ENCODE measurements at places on chromosomes 6 and 20.

- peak; percentile 9 for DNase-seq
Observed at GRCh38 chr20:61640131-61640870, 388.2 kb downstream of the CDH4 start.

- DNase-seq: no peak
Observed at GRCh38 chr6:14582749-14583148, 465.2 kb downstream of the CD83 start.

- no peak for DNase-seq
Observed at GRCh38 chr20:63138855-63139341, 77.0 kb downstream of the YTHDF1 start.

DNA sequence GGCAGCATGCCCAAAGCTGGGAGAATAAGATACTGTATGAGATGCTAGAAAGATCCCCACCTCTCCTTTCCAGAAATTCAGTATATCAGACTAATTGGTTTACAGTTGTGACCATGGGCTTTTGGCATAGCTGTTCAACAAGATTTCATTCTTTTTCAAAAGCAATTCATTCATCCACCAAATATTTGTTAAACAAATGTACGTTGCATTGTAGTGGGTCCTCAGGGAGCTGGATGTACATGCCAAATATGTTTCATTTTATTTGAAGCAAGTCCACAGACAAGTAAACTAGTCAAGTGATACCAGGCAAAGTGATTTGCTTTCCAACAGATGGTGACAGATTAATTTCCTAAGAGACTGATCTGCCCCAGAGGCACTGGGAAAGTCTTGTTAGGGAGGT, 85.8 kb upstream of the ESR1 start:
- DNase-seq: no peak

- DNase-seq: no peak
Observed at GRCh38 chr6:76438768-76439167, 366.3 kb upstream of the IMPG1 start.

DNA sequence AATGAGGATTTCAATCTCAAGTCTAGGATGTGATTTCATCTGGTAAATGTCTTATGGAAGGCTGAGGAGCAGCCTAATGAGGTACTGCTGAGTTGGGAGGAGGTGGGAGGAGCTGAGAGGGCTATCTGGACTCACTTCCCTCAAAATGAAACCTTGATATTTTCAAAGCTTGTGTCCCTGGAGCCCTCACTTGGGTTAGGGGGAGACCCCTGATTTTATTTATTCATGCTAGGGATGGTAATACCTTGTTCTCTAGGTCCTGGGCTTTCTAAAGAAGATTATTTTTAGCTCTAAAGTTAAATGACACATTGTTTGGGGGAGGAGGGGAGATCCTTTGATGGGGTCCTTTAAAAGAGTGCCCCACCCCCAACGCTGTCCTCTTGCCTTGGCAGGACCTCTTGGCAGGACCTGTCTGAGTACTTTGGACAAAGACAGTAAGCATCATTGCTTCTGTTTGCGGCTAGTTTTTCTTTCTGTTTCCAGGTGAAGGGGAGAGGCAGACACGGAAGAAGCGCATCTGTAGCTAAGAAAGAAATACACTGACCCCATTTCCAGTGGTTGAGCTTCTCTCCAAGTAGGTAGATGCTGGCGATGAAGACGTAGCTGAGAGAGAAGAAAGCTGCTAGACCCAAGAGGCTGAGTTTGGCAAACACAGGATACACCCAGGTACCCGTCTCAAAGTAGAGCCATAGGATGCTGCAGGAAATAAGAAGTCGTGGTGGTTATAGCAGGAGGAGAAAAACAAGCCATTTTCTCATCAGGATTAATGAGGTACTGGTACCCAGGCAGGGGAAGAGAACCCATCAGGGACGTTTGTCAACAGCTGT, 55.6 kb downstream of the ADTRP start:
- no peak for DNase-seq

DNA sequence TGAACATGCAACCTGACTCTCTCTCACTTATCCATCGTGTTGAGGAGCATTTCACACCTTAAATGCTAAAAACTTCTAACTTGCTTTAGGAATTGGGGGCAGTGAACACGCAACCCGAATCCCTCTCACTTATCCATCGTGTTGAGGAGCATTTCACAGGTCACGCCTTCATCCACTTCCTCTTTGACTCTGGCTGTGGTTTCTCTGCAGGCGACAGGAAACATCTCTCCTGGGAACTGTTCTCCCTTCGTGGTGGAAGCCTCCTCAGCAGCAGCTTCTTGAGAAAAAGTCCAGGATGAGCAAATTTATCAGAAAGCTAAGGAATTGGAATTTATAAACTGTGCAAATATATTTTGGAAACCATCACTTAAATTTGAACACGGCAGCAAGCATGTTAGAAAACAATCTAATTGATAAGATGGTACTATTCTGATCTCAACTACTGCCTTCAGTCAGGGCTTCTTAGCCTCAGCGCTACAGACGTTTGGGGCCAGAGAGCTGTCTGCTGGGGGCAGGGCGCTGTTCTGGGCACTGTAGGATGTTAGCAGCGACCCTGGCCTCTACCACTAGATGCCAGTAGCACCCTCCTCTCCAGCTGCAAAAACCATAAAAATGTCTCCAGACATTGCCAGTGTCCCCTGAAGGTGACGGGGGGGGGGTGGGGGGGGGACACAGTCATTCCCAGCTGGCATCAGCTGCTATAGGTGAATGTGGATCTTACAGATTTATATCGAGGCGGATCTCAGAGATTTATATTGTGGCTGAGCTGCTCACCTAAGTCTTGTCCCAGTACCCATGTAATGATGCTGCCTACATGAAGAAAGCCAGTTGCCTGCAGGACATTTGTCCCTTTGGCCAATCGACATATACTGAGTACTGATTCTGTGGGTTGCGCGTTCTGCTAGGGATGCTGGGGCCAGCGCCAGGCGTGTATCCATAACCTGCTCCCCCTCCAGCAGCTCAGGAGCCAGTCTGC, 26.2 kb downstream of the CTCFL start:
- no peak for DNase-seq

- DNase-seq: no peak
Observed at GRCh38 chr6:134510142-134510541, 192.2 kb upstream of the SGK1 start.

DNA sequence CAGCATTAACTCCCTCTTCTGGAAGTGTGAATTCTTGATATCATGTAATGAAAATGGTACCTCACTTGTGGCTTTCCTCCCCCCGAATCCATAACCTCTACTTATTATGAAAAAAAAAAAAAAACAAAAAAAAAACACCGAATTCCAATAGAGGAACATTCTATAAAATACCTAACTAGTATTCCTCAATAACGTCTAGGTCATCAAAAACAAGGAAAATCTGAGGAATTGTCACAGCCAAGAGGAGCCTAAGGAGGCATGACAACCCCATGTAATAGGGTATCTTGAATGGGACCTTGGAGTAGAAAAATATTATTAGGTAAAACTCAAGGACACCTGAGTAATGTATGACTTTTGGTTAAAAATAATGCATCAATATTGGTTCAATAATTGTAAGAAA, 38.9 kb upstream of the POLR1H start:
- DNase-seq: no peak

DNA sequence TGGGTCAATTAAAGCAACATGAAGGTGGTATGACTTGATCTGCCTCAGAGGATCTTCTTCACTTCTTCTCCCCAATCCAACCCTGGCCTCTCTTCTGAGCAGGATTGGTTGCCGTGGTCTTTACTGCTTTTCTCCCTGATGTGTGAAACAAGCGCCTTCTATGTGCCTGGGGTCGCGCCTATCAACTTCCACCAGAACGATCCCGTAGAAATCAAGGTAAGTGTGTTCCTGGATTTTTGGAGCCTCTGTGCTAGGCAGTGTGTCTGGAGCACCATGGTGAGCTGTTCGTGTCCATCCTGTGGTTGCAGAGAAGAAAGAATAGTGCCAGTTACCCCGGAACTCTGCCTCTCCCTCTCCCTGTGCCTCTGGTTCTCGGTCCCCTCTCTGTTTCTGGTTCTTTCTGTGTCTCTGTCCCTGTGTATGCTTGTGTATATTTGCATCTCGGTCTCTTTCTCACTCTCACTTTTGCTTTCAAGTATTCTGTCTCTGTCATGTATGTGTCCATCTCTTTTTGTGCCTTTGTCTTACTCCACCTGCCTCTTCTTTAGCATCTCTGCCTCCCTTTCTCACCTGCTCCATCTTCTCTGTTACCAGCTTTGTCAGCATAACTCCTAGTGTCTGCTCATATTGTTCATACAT, 23.5 kb downstream of the TM9SF4 start:
- DNase-seq: no peak

DNA sequence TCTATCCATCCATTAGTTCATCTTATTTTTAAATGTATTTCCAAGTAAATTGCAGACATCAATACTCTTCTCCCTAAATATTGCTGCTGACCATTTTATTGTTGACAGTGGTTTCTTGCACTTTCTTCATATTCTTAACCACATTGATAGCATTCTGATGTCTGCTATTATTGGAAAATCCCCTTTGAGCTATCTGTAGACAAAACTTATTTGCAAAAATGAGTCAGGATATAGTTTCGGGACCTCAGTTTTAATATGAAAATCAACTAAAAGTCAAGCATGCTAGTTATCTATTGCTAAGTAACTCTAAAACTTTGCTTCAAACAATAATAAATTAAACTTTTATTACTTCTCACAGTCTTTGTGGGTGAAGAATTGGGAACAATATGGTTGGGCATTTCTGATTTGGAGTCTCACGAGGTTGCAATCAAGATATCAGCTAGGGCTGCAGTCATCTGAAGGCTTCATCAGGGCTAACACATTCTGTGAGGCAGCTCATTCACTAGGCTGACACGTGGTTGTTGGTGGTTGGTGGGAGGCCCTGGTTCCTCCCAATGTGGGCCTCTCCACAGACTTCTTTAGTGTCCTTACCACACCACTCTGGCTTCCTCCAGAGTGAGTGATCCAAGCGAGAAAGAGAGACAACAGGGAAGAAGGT, 32.7 kb downstream of the CD109 start:
- DNase-seq: no peak

- DNase-seq: no peak
Observed at GRCh38 chr20:41783423-41784208, 165.4 kb upstream of the CHD6 start.

GRCh38 chr20:25606094-25606695, 17.6 kb downstream of the NANP start:
- DNase-seq: no peak

- no peak for DNase-seq
Observed at GRCh38 chr20:37955511-37955910, 52.6 kb downstream of the VSTM2L start.

DNA sequence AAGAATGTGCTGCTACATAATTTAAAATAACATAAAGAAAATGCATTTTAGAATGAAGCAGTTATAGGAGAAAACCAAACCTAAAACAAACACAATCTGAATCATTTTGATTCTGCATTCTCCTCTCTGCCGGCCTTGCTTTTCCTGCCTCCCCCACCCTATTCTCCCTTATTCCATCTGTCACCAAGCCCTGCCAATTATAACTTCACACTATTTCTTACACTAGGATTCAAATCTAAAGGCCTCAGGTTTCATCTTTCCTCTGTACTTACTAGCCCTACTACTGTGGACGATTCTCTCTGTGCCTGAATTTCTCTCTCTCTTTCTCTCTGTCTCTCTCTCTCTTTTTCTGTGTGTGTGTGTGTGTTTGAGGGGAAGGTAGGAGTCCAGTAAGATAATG, 18.7 kb upstream of the PRIM2 start:
- no peak for DNase-seq

DNA sequence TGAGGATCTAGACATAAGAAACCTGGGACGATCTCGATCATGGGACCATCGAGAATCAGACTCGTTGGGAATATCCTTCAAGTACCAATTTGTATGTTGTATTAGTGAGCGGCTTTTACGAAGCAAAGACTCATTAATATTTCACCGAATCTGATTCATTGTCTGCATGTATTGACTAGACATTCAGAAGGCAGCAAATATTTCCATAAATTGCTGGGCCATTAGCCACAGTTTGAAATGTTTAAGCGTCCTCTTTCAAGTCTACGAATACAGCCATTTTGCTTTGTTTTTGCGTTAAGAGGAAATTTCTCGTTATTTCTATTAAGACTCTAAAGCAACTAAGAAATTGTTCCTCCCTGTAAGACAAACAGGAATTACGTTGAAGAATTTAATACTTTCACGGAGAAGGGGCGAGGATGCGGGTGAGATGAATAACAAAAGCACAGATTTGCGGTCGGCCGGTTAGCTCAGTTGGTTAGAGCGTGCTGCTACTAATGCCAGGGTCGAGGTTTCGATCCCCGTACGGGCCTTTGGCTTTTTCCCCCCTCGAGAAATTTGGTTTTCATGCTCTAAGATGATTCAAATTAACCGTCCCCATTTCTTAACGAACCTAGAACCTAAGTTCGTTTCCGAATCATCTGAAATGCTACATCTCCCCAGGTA, 18.5 kb downstream of the POM121L2 start:
- no peak for DNase-seq

- DNase-seq: no peak
Observed at GRCh38 chr20:8735674-8736073, 333.2 kb upstream of the PLCB4 start.

DNA sequence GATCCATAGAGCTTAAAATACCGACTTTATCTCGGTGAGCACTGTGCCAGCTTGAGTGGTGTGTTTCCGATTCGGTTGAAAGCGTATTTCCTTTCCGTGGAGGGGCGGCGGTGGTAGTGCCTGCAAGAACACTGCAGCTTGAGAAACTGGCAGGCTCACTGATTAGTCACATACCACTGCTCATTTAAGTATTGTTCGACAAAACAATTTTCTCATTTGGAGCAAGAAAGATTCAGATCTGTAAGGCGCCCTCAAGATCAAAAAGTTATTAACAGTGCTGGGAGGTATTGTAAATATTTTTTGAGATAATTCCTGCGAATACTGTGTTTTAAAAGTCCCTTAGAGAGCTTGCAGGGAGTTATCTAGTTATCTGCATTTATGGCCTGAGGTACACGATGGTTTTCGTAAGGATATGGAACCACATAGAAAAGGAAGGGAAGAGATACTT, 1.3 kb downstream of the MAPK14 start:
- DNase-seq: peak; percentile 36

- DNase-seq: no peak
Observed at GRCh38 chr20:55449091-55449490, 556.2 kb downstream of the CBLN4 start.

DNA sequence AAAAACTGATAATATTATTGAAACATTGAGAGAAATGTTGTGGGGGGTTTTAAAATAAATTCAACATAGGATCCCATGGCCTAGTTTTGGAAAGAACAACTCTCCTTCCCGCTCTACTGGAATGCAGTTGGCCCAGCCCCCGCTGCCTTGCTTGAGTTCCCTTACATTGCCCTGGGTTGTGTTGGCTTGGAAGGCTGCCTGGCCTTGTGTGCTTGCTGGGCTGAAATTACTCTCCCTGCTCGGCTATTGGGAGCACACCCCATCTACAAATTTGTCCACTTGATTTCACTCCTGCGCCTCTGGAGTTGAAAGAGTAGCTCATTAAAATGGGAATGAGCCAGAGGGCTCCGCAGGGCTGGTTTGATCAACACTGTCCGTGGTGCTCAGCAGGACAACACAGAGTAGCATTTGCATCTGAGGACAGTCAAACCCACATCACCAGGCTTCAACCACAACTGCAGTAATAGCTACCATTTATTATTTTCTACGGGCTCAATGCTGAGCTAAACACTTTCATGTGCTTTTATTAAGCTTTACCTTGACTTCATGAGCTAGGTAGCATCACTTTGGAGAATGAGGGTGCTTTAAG, 35.2 kb downstream of the DOK5 start:
- DNase-seq: no peak

- no peak for DNase-seq
Observed at GRCh38 chr20:32670773-32671455, 2.8 kb downstream of the C20orf203 start.

- no peak for DNase-seq
Observed at GRCh38 chr6:44064089-44064947, 62.9 kb downstream of the MRPL14 start.

GRCh38 chr6:97963193-97963592, 680.2 kb upstream of the MMS22L start:
- no peak for DNase-seq

- DNase-seq: no peak
Observed at GRCh38 chr6:112470376-112470775, 123.2 kb downstream of the RFPL4B start.

Measured in putamen (tissue), 1 donor.